Activated CD8-positive, alpha-beta memory T cell treated with anti-CD3 and anti-CD28 coated beads for 4 hours (primary cell): ENCODE measurements at places on chromosomes 3 and 15.
A peak's percentile ranks its signal among the peaks of the same experiment; 100 is the strongest.

- no peak for DNase-seq
These were observed 191.0 kb downstream of the EPHB1 start for GRCh38 chr3:134985864-134986715.

GRCh38 chr3:77931255-77932009 is 891.5 kb downstream of the ROBO2 start:
- no peak for DNase-seq

- DNase-seq, result no peak
These were observed 94.6 kb upstream of the PLXNA1 start for GRCh38 chr3:126888186-126888760.

- DNase-seq, result no peak
These were observed 26.9 kb downstream of the PRR20G start for GRCh38 chr3:127260826-127261555.

DNA sequence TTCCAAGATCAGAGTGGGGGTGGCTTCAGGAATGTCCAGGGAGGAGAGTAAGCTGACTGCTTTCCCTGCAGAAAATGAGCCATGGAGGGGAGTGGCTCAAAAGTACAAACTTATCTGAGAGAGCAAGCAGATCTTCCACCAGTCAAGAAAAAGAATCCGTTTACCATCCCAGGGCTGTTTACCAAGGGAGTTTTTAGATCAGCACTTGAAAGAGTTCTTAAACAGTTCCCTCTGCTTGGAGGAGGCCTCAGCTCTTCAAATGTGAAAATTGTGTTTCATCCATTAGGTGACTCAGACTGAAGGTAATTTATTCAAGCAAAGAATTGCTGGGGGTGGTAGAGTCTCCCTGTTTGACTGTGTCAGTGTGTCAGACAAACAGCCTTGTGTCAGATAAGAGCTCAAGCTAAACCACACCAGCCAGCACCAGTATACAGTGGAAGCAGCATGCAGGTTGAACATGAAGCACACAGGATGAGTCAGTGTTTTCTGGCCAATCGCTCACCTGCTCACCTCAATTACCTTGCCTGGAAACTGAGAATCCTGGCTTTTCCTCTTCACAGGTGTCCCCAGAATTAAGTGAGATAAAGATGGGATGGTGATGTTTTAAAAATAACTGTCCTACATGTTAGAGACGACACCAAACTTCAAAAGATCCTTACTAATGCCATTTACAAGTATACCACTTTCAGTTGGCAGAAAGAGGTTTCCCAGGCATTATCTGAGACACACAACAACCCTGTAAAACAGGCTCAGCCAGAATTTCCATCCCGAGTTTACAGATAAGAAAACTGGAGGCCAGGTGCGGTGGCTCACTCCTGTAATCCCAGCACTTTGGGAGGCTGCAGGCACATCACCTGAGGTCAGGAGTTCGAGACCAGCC is 21.7 kb downstream of the SH3BP5 start:
- peak; percentile 34 for DNase-seq

DNA sequence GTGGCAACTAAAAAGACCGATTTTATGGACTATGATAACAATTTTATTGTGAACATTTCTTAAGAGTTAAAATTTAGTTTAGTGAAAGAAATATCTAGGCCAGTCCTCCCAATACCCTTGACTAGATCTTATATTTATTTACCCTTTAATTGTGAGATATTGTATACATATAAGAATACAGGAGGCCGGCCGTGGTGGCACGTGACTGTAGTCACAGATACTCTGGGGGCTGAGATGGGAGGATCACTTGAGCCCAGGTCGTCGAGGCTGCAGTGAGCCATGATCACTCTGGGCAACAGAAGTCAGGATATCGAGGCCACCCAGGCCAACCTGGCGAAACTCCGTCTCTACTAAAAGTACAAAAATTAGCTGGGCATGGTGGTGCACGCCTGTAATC is 756 bp upstream of the RMDN3 start:
- DNase-seq, result no peak

DNA sequence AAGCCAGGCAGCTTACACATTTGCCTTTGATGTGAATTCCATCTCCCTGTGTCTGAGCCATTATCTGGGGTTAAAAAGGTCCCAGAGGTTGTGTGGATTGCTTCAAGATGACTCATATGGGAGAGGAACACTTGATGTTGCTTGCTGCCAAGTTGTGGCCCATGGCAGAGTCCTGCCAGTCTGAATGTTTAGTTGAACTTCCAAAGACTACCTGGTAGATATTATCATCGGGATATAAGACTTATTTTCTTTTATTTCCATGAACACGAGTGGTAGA is 85.6 kb downstream of the TJP1 start:
- no peak for DNase-seq

- DNase-seq, result no peak
These were observed 22.7 kb upstream of the OR5K1 start for GRCh38 chr3:98440283-98440682.

DNA sequence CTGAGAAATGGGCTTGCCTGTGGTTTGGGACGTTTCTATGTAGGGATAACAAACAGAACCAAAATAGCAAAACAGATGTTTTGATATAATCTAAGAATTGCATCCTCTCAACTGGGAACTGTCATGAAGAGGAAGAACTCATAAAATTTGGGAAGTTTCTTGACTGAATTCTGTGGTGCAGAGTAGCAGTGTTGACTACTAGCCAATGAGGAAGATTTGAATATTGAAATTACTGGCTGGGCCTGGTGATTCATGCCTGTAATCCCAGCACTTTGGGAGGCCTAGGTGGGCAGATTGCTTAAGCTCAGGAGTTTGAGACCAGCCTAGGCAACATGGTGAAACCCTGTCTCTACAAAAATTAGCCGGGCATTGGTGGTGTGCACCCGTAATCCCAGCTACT is 42.2 kb downstream of the ZNF609 start:
- no peak for DNase-seq

- no peak for DNase-seq
These were observed 258.9 kb upstream of the CFAP20DC start for GRCh38 chr3:59308684-59309083.

- DNase-seq, result no peak
These were observed 213.0 kb downstream of the SSR3 start for GRCh38 chr3:156341831-156342416.

DNA sequence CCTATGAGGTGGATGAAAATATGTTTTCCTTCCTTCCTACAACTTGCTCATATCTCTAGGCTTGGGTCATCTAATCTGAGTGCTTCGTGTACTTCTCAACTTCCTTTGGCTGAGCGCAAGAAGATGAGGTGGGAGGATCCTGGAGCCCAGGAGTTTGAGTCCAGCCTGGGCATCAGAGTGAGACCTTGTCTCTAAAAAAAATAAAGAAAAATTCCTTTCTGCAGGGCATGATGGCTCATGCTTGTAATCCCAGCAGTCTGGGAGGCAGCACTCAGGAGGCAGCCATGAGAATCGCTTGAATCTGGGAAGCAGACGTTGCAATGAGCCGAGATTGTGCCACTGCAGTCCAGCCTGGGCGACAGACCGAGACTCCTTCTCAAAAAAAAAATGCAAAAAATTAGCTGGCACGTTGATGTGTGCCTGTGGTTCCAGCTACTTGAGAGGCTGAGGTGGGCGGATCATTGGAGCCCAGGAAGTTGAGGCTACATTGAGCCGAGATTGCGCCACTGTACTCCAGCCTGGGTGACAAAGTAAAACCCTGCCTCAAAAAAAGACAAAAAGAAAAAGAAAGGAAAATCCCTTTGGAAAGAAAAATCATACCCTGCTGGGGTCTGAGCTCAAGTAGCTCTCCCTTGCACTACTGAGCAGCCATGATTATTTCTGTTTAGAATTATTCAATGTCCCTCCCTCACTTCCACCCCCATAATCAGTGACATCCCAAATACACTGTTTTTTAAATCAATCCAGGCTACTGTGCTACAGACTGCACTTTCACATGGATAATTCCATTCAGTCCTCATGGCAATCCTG is 28.0 kb upstream of the RAB11A start:
- no peak for DNase-seq

DNA sequence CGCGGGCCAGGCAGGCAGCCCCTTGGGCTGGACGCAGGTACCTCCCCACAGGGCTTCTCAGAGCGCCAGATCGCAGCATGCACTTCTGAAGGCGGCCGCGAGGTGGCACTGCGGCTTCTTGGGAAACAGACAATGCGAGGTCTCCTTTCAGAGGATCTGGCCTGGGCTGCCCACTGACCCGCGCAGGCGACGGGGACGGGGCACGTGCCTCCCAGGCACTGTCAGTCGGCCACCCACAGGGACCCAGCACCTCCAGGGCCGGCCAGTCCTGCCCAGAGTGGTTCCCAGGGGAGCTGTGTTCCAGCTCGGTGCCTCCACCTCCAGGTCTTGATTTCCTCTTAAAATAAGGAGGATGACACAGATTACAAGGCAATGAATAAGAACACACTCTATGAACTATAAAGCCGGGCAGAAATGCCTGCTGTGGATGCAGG is 24.4 kb upstream of the TXNRD3 start:
- peak; percentile 53 for DNase-seq

DNA sequence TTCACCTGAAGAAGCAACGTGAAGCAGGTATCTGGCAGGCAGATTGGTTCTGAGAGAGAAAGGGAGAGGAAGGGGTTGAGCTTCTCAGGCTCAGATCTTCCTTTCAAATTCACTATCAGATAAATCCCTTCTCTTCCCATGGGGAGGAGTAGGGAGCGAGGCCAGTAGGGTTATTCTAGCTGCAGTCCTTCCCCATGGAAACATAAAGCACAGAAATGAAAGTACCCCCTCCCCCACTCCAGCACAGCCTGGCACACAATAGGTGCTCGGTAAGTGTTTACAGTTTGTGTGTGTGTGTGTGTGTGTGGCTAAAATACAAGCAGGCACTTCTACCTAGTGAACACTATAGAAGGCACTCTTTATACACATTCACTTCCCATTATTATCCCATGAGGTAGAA is 20.8 kb upstream of the VPS8 start:
- no peak for DNase-seq

GRCh38 chr3:32596909-32597369 is 26.3 kb upstream of the DYNC1LI1 start:
- no peak for DNase-seq

GRCh38 chr3:153567556-153567955 is 405.5 kb downstream of the RAP2B start:
- DNase-seq, result no peak

- no peak for DNase-seq
These were observed 22.9 kb downstream of the EPHB3 start for GRCh38 chr3:184584464-184584891.

GRCh38 chr3:177521305-177521704 is 324.0 kb upstream of the TBL1XR1 start:
- DNase-seq, result no peak

- no peak for DNase-seq
These were observed 5.9 kb upstream of the CORO2B start for GRCh38 chr15:68572921-68573320.

- no peak for DNase-seq
These were observed 49.7 kb upstream of the LIMD1 start for GRCh38 chr3:45544717-45545296.

- DNase-seq, result no peak
These were observed 64.9 kb upstream of the C15orf39 start for GRCh38 chr15:75136758-75137157.

GRCh38 chr3:127193341-127193740 is 410 bp downstream of the PRR23E start:
- no peak for DNase-seq

DNA sequence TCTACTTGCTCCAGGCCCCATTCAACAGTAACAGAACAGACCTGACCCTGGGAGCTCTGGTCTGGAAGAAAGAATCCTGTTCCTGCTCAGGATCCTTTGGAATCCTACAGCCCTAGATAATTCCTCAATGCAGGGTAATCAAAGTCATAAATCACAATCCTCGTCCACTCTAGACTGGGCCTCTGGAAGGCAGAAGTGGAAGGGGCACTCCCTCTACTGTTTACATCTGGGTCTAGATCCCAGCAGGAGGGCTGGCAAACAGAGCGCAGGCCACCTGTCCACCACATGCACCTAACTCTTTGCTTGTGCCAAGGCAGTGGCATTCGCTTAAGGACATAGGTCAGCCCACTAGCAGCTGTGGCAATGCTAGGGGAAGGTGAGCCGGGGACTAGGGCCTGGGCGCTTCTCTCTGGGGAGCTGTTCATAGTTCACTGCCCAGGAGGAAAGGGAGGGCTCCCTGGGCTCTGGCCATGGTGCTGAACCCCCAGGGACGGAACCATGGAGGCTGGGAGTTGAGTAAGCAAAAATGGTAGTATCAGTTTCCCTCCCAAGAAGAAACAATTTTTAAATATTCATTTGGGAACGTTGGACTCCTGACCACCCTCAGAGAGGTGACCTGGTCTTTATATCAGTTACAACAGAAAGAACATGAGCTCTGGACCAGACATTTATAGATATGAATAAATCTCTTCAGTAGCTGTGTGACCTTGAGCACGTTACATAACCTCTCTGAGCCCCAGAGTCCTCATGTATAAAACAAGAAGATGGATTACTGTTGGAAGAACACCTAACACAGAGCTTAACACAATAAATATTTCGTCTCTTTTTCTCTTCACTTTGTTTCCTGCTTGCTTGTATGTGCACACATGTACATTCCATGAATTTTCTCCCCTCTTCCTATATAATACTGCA is 90.2 kb downstream of the NTRK3 start:
- DNase-seq, result no peak

GRCh38 chr3:165195241-165195639 is 944 bp downstream of the SLITRK3 start:
- no peak for DNase-seq

DNA sequence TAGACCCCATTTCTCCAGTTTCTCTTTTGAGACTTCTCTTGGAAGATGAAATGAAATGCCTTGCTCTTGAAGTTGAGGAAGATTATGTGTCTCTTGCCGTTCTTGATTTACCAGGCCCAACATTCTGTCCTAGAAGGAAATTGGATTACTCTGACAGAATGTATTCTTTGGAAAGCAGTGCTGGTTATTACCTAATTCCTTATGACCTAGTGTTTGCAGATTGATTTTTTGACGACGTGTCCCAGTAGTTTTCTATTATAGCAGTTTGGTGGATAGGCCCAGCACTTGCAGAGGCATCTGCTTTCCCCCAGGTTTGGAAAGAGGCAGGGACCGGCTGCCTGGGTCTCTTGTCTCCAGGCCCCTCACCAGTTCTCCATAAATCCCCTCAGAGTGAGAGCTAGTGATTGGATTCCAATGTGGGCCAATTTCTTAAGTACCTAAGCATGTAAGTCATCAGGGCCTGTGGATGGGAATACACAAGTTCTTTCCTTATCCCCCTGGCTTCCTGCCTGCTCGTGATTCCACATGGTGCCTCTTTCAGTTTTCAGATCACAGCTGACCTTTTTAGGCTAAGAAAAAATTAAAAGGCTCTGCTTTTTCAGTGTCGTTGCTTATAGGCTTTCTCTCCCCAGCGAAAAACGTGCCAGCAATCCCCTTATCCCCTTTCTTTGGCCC is 50.2 kb downstream of the EPHB3 start:
- DNase-seq, result no peak

DNA sequence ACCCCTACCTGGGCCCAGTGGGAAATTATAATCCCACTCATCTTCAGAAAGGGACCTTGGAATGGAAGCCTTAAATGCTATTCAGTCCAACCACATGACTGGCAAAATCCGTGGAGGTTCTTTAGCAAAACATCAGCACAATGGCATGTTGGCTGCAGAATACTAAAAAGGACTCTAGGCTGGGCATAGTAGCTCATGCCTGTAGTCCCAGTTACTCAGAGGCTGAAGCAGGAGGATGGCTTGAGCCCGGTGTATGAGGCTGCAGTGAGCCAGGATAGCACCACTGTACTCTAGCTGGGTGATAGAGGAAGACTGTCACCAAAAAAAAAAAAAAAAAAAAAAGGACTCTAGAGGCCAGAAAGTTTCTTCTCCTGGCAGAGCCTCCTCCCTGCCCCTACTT is 60.6 kb upstream of the RYK start:
- DNase-seq, result no peak

GRCh38 chr3:122952520-122952919 is 75.0 kb downstream of the SEMA5B start:
- no peak for DNase-seq
